Nephron progenitor cell (in vitro differentiated cells): ENCODE measurements at places on chromosomes 7 and 10.

DNA sequence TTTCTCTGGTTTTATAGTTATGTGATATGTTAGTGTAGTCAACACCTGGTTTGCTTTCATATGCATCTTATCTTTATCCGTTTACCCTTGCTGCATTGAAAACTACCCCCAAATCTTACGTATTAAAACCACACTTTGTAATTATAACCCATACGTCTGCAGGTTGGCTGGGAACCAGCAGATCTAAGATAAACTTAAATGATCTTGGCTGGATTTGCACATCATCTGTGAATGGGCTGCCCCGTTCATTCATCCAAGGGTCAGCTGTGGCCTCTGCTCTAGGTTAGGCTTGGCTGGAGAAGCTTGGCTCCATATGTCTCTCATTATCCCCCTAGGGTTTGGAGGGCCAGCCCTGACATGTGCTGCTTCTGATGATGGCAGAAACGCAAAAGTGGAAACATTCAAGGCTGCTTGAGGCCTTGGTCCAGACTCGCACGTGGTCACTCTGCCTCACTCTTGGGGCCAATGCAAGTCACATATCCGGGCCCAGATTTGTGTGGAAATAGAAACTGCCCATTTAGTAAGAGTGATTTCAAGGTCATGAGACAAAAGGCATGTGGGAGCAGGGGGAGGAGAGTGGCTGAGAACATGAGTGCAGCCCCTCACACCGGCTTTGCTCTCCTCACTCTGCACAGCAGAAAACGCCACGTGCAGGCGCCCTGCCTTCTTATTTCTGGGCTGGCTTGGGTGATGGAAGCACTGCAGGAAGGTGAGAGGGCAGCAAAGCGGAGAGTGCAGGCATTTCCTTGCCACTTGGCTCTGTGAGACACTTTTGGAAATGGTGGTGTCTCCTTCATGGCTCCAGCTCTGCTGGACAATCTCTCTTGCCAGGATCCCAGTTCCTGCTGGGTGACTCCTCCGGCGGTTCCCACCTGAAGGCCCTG lies 553.8 kb downstream of the GLRX3 start:
- DNase-seq = no peak

DNA sequence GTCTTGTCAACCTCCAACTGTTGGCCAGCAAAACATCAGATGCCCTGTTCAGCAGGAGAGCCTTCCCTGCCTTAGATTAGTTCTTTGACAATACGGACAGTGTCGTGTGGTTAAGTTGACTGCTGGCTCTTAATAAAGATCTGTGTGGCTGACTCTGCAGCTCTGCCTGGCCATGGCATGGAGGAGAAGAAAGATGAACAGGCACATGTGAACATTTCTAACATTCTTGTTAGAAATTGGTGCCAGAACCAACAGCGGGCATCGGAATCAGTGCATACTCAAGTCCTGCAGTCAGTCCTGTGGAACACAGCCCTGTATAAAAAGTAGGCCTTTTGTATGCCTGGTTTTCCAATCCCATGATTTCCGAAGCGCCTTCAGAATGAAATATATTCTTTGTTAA lies 455.6 kb downstream of the POM121L12 start:
- DNase-seq = no peak

- no peak for DNase-seq
These were observed 6.9 kb upstream of the LRMDA start for GRCh38 chr10:75424571-75424970.

DNA sequence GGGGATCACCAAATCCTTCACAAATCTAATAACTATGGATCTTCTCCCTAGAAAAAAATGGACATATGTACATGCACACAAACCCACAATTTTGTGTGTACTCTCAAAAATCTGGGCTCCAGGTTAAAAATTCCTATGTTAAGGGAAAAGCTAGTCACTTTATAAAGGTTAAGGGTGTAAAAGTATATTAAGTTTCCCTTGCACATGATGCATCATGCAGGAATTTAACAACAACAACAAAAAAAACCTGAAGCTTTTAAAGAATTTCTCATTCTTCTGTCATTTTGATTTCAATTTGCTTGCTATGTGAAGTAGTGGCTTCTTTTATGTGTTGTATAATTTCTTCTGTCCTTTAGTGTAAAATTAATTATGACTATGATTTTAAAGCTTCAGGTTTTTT lies 123.7 kb downstream of the CNOT4 start:
- no peak for DNase-seq

- DNase-seq = peak; percentile 68
These were observed 1.1 kb upstream of the ZNF503 start for GRCh38 chr10:75402486-75403143.

DNA sequence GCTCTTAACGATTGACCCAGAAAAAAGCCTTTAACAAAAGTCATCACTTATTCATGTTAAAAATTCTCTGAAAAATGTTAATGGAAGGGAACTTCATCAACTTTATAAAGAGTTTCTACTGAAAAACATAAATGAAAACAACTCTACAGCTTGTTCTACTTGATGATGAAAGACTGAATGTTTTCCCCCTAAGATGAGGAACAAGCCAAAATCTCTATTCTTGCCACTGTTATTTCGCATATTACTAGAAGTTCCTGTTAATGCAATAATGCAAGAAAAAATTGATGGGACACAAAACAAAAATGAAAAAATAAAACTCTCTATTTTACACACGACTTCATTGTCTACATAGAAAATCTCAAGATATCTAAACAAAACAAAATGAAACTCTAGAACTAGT lies 249.8 kb upstream of the AKR1E2 start:
- DNase-seq = no peak

DNA sequence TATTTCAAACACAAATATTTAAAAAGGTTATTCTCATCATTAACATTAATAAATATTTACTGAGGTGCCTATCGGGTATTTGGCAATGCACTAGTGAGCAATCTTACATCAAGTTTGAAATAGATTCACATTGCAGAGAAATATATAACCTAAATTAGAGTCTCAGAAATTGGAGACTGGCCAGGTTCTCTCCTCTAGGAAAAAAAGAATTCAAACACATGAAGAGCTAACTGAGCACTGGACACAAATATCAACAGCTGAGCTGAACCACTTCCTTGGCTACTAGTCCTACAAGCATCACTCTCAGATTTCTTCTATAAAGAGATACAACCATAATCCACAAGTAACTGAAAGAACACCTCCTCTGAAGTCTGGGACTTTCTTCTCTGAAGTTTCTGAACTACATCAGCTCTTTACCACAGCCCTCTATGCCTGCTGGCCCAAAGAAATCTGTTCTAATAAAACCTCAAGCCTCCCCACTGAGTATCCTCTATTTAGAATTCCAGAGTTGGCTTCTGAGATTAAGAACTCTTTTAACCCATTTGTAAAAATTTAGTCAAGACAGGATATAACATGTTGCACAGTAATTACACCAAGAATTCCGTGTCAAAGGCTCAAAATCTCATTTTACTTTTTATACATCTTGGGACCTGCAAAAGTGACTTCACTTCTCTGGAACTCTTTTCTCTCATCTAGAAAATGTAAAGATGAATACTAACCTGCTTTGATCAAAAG lies 45.2 kb downstream of the MTERF1 start:
- no peak for DNase-seq

DNA sequence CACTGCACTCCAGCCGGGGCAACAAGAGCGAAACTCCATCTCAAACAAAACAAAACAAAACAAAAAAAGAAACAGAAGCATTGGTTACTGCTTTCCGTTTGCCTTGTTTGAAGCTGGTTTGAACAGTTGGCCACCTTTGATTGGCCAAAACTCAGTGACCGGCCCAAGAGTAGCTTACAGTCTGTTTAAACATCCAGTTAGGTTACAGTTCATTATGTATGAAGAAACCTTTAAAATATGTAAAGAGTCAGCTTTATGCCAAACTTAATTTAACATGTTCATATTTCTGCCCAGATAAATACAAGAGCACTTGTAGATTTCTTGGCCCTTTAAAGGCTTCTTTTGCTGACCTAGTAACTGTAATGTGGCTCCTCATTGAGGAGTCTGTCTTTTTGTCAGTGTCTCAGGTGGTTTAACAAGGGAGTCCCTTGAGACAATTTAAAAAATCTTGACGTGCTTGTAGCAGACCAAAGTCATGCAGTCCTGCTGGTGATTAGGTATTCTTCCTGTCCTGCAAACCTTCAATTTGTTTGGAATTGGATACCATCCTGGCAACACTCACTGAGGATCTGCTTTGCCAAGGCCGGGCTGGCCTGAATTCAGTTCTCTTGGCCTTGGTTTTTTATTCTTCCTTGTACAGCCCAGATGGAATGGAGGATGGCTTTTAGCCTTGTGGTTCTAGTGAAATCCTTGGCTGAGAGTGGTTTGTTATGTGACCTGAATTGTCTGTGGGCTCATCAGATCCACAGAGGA lies 128.9 kb downstream of the PLXDC2 start:
- DNase-seq = no peak

DNA sequence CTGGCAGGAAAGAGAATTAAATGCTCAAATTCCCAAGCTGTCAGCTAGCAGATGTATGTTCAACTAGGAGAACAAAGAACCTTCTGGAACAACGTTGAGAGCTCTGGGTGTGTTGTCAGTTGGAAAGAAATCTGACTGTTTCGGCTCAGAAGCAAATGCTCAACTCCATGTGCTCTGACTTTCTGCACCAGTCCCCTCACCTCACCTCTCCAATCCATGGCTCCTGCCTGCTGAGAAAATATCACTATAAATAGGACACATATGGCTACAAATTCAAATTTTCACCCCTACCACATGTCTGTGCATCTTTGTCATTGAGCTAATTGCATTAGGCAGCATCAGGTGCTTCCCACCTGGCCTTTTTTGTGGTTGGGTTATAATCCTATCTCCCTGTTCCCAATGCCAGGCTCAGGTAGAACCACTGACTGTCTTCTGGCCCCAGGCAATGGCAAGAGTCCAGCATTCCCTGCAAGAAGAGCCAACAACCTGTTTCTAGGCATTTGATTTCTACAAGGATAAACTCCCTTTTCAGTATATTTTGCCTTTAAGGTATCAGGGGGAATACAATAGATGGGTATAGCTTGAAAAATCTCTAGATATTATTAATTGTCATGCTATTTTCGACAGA lies 142.6 kb upstream of the LSM8 start:
- no peak for DNase-seq

DNA sequence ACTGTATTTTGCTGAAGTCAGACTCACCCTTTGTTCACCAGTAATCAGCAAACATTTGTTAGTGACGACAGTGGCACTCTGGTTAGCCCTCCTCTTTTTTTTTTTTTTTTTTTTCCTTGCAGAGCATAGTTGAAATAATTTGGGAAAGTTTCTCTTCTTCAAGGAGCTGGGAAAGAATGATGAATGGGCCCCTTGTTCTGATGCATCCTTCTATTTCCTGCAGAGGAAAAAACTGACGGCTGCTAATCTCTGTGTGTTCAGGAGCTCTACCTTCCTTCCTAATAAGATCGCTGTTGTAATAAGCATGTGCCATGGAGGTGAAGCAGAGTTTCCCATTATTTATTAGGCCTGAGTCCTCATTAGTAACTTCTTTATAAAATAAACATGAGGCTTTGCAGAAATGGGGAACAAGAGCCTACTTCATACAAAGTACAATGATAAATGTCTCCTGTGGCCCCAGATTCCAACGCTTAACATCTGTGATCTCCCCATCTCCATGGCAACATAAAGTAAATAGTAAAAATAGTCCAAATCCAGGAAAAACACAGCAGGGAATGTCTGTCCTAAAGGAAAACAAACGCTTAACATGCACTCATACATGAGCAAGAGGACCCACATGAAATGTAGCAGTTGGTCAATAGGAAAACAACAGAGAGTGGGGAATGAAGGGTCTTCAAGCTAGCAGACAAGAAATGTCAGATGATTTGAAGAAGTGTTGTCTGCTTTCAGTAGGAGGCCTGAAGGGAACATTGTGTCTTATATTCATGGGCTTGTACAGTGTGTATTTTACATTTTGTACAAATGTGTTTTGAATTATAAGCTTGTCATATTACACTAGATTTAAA lies 59.1 kb upstream of the CALD1 start:
- no peak for DNase-seq

DNA sequence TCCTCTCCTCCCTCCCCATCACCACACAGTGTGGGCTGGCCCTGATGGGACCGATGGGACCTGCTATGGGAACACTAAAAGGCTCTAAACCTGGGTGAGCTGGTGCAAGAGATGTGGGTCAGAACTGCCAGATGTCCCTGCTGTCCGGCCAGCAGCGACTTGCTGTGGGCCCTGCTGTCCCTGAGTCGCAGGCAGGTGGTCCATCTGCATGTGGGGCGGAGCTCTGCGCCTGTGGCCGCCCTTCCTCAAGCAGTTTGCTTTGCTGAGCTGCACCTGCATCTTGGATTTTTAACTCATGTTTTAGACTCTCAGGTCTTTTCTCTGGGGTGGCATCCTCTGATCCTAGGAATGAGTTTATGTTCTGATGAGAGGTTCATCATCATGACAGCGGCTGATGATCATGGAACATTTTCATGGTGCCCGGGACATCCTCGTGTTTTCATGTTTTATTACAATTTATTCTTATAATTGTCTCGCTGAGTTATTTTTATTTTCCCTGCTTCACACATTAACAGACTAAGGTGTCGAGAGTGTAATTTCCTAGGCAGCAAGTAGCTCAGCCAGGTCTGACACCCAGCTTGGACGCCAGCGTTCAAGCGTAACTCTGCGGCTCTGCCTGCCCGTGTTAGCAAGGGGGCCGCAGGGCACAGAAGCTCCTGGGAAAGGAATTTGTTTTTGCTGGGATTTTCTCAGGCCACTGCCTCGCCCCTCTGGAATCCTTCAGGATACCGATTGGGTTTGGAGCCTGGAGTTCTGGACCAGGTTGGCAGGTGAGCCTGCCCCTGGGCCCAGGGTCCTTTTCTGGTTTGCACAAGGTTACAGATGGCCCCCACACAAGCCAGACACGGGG lies 615.2 kb upstream of the FOXK1 start:
- peak; percentile 39 for DNase-seq

- no peak for DNase-seq
These were observed 183.1 kb downstream of the EXOC4 start for GRCh38 chr7:133436014-133436428.

DNA sequence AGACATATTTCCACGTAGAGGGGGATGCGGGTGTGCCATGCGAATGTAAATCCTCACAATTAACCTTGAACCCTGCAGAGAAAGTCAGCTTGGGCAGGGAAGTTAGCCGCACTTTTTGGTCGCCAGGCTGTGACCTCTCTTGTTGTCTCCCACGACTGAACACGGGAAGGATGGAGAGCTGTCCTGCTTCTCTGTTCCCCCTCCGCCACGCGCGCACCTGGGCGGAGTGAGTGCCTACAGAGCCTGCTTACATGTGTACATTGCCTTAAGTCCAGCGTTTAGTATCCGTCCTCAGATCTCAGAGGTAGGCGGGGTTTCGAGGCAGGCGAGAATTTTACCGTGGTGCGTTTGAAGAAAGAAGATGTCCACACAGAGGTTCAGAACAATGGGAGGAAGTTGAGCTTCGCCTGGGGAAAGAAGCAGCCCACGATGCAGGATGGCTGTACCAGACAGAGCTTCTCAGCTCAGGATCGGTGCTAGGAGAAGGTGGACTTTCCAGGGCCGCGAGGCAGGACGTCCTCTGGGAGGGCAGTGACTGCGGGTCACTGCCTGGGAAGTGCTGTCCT lies 482 bp upstream of the ERCC6 start:
- peak; percentile 34 for DNase-seq

- DNase-seq = no peak
These were observed 593.6 kb downstream of the GRM8 start for GRCh38 chr7:126659124-126659523.

GRCh38 chr10:21069929-21070700 lies 173.0 kb upstream of the NEBL start:
- no peak for DNase-seq
